ENCODE measurements at places on chromosomes 4 and X.

GRCh38 chrX:41241962-41242361, 92.0 kb upstream of the DDX3X start:
- DNase-seq, result no peak

GRCh38 chr4:150988238-150988637, 26.8 kb downstream of the LRBA start:
- no peak for DNase-seq

DNA sequence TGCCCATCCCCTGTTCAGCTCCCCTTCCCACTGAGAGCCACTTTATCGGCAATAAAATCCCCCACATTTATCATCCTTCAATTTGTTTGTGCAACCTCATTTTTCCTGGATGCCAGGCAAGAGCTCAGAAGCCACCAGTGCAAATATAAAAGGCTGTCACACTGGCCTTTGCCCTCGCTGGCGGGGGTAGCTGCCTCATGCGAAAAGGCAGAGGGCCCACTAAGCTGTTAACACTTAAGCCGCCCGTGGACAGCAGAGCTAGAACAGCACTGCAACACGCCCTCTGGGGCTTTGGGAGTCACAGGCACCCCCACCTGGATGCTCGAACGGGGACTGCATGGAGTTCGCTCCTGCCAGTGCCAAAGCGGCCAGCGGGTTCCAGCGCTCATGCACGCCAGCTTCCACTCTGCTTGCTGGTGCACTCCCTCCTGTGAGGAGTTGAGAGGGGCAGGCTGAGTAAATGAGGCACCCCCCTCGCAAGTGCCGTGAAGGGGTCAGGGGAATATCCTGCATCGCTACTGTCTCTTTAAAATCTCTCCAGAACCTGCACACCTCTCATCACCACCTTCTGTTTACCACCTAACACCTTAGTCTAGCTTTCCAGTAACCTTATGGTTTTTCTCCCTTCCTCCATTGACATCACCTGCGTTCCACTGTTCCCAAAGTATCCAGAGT, 99.5 kb downstream of the SORBS2 start:
- no peak for DNase-seq

DNA sequence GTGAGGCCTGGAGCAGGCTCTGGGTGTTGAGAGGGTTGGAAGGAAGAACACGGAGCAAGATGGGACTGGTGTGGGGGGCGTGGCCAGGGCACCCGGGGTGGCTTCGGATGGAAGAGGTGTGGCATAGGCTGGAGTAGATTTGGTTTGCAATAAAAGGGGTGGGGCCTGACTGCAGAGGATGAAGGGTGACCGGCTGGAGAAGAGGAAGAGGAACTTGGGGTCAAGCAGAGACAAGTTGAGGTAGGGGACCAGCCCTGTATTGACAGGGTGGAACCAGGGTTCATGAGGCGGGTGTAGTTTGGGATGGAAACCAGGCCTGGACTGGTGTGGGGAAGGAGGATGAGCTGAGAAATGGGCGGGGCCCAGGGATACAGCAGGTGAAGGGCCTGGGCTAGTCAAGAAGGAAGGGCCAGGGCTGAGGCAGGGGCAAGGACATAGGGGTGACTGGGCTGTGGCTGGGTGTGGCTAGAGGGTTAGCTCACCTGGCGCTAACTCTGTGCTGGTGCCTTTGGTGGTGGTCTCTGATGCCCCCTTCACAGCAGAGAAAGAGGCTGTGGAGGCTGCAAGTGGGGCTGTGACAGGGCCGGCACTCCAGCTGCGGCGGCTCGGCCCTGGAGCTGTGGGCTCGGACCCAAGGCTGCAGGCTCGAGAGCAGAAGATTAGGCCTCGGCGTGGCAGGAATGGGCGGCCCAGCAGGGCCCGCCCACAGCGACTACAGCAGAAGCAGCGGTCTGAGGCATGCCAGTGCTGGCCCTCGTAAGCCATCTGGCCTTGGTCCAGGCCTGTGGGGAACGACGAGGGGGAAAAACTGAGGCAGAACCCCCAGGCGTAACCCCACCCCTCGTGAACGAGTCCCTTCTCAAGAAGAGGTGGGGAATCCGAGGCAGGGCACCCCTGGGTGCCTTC, 5.0 kb downstream of the PLP2 start:
- DNase-seq, result no peak

DNA sequence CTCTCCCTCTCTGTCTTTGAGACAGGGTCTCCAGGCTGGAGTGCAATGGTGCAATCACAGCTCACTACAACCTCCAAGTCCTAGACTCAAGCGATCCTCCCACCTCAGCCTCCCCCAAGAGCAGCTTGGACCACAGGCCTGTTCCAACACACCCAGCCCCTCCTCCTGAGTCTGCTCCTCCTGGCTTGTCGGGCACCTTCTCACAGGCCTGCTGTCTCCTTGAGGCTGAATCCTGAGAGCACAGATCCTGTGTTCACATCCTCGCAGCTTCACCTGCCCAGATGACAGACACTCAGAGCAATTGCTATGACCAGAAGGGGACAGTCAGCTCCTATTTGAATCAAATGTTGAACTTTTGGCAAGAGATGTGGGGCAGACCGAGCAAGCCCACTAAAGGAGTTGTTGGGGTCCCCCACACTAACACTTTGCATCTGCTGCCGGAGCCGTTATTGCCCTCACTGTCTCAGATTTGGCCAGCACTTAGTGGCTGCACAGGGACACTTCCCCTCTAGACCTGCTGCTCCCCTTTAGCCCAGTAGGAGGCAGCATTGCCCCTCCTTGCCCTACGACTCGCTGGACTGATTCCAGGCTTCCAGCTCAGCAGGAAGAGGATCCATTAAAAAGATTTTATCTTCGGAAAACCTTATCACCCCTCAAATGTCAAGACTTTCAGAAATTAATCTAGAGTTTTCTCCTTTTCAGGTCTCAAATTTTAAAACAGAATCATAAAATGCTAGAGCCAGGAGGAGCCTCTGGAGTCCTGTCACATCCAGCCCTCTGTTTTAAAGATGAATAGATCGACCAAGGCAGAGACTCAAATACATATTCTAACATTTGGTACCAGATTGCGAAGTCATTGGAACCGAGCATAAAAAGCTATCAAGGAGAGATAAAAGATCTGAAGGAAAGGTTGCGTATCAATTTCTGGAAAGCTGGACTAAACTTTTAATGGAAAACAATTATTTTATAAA, 113.7 kb downstream of the USP46 start:
- DNase-seq, result peak; percentile 38

DNA sequence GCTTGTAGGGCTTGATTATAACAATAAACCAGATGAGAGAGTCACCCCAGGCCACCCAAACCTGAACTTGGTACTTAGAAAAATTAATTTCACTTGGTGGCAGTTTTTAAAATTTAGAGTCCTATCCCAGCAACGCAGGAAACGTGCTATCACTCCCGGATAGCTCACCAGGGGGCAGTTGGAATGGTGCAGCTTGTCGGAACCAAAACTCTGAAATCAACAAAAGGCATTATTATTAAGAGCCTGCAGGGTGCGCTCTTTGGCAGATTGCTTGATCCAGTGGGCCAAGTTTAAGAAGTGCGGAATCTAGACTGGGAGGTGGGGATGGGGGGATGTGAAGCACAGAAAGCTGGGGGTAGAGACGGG, 2.4 kb downstream of the FRAS1 start:
- no peak for DNase-seq

GRCh38 chr4:79209822-79210635, 115.8 kb downstream of the NAA11 start:
- DNase-seq, result no peak

DNA sequence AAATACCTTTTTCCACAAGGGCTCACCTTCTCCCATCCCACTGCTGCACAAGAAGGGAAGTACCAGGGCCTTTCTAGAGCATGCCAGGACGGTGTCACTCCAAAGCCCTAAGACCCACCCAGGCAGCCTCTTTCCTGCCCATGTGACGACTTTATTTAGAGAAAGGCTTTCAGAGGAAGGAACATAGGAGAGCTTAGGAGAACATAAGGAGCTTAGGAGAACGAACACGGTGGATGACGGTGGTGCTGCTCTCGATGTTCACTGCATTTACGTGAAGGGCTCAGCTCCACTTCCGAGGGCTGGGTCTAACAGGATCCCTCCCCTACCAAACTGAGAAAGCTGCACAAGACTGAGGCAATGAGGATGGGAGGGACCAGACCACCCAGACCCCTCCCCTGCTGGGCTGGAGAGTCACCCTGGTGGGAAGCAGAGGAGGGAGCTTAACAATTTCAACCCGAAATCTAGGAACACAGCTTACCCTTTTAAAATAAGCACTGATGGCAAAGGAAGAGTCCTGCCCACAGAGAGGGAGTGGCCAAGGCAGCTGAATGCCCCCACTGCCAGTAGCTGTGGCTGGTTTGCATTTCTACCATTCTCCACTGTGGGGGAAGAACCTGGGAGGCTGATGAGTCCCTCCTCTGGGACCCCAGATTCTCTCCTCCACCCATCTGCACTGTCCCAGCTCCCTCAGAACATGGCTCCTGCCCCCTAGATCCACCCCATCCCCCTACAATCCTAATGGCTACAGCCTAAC, 29.8 kb downstream of the ZFYVE28 start:
- no peak for DNase-seq

DNA sequence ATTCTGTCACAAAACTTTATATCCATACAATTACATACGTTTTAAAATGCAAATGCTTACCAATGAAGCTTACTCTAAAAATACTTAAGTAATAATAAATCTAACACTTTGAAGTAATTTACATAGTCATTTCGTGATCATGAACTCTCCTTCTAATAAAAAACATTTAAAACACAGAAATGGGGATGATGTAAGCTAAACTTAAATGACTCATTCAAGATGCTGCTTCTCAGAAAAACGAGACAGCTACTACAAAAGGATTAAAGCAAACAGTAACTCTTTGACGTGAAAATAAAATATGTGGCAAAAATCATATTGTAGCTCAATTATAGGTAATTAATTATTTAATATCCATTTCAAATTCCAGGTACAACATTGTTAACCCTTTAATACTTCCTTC, 148.7 kb downstream of the FGF16 start:
- DNase-seq, result no peak

DNA sequence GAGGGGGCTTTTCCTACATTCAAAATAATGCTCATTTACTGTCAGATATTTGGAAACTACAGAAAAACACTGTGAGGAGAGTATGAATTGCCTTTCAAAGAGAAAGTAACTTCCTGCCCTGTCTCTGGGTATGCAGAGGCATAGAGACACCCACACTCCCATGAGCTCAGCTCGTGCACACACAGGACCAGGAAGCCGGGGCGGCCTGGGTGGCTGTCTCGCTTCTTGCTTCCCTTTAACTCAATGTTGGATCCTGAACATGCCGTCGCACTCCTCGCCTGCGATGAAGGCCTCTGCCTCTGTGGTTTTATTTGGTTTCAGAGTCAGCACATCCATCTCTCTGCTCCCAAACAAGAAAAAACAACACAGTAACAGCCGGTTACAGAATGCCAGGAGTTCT, 40.1 kb upstream of the GPR78 start:
- DNase-seq, result no peak

GRCh38 chrX:74133156-74133796, 170.7 kb upstream of the ZCCHC13 start:
- no peak for DNase-seq

DNA sequence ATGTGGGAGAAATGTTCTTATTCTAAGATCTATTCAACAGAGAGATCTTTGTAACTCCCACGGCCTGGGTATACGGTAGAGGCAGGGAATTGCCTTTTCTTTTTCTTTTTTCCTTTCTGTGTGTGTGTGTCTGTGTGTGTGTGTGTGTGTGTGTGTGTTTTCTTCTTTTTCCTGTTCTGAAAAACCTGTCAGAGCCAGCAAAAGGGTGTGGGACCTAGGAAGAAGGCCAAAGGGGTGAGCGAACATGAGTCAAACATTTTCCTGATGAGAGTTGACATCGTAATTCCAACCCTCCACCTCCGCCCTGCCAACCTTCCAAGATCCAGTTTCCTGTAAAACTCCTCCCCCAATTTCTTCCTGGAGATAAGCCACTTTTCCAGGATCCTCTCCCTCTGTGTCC, 2.8 kb upstream of the CHIC2 start:
- no peak for DNase-seq
